NCI-H2171 treated with DMSO at 0.1 percent for 48 hours (cell line): ENCODE measurements at places on chromosomes 12 and 14.
A peak's percentile ranks its signal among the peaks of the same experiment; 100 is the strongest.

DNA sequence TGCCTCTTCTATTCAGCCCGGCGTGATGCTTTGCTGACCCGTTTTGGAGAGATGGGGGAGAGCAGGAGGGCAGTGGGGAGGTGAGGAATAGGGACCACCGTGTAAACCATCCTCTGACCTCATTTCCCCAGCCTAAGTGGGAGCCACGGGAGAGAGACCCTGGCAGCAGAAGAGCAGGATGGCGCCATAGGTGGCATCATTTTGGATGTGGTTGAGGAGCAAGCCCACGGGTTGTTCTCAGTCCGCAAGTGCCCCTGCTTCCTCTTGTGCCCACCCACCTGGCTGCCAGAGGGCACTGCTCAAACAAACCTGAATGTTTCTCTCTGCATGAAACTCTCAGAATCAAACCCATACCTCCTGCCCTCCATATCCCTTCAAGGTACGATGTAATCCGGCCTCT, 10.7 kb upstream of the UBC start:
- DNase-seq, result no peak

- peak; percentile 77 for DNase-seq
Observed at GRCh38 chr14:90774316-90774715, 41.9 kb downstream of the TTC7B start.

- DNase-seq, result peak; percentile 11
Observed at GRCh38 chr12:53949631-53950436, 4.9 kb upstream of the HOXC12 start.

GRCh38 chr12:94725375-94726168, 75.2 kb upstream of the TMCC3 start:
- no peak for DNase-seq

DNA sequence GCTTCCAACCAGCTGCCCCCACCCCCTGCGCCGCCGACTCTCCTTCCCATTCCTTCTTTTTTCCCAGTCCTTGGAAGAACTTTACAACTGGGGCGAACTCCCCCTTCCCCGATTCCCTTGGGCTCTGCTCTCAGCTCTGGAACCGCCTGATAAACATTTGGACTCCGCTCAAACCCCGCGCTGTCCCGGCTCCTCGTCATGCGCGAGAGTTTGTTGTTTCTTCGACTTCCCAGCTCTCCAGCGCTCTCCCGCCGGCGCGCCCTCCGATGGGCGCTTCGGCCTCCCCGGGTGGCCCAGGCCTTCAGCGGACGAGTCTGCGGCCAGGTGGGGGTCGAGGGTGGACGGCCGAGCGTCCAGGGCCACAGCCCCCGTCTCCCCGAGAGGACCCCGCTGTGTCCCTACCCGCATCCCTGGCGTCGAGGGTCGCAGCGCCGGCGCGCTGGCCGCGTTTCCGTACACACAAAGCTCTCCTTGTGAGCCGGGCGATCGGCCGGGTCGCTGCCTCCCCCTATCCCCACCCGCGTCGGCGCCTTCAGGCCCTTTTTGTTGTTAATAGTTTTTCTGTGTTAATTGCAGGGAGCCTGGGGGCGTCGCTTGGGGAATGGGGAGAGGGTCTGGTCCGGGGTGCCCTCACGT, 847 bp downstream of the MMP14 start:
- DNase-seq, result peak; percentile 52

DNA sequence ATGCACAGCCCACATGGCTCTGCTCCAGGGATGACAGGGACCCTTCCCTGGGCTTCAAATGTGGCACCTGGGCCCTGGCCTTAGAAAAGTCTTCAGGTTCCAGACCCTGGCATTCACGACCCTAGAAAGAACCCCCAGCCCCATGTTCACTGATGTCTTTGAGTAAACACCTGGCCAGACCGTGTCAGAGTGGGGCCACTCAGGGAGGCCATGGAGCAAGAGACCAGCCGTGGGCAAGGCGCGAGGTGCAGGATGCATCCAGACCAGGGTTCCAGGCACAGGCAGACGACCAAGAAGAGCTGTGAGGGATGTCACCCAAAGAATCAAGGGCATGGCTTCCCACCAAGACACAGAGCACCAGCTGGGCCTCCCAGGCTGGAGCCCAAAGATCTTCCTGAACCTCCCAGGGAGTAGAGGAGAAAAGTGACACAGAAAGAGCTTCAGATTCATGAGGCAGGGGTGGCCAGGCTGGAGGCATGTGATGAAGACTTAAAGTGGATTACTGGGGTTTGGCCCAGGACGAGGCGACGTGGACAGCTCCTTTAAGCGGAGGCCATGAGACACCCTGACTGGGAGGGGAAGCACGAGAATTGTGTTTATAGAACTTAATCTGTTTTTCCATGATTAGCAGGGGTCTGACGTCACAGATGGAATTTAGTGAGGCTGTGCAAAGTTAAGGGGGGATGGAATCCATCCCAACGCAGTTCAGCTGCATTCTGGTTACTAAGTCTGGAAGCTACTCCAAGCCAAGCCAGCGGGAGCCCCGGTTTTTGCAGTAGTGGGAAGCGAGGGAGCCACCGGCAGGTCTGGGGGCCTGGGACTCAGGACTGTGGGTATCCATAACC, 61.6 kb downstream of the ARL6IP4 start:
- no peak for DNase-seq

GRCh38 chr12:69896653-69897381, 71.8 kb downstream of the MYRFL start:
- no peak for DNase-seq

GRCh38 chr12:119306593-119306992, 27.9 kb upstream of the CCDC60 start:
- DNase-seq, result no peak

DNA sequence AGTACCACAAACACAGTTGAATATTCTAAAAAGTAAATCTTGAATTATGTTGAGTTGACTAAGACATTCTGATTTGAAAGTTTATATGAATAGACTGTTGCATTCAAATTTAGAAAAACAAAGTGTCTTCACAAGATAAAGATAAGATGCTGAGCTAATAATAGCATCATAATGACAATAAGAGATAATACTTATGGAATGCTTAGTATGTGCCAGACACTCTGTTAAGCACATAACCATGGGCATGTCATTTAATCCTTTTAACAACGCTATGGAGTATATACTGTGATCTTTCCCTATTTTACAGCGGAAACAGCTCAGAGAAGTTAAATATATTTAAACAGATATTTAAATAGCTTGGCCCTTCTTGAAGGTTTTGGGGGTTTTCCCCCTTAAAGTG, 163.4 kb downstream of the SRGAP1 start:
- DNase-seq, result no peak

GRCh38 chr14:39398382-39398781, 33.9 kb downstream of the FBXO33 start:
- peak; percentile 37 for DNase-seq

- no peak for DNase-seq
Observed at GRCh38 chr14:101123618-101124510, 220.3 kb upstream of the RTL1 start.

GRCh38 chr12:673849-674248, 10.6 kb upstream of the NINJ2 start:
- no peak for DNase-seq

DNA sequence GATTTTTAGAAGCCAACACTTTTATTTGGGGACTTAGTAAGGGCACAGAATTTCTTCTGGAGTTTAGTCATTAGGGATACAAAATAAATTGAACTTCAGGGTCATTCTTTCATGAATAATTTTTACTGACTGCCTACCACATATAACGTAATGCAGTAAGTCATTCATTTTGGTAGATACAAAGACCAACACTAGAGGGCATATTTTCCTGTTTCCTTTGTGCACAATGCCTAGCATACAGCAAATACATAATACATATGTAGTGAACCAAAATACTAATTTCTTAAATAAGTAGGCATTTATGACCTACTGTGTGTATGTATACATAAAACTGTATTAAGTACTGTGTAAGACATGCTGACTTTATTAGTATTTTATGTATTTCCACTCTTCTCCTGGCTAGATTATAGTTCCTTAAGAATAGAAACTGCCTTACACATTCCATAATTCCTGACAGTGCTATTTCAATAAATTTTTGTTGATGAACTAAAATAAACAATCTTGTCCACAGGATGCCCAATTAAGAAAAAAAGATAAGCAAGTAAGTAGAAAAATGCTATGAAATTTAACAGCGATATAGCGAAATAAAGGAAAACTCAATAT, 47.9 kb downstream of the PPP1R12A start:
- peak; percentile 39 for DNase-seq

GRCh38 chr12:116610971-116611541, 51.9 kb downstream of the MAP1LC3B2 start:
- DNase-seq, result no peak

- DNase-seq, result no peak
Observed at GRCh38 chr14:73820631-73821030, 31.0 kb upstream of the PTGR2 start.

GRCh38 chr12:12626471-12626870, 14.8 kb downstream of the CREBL2 start:
- DNase-seq, result no peak

- no peak for DNase-seq
Observed at GRCh38 chr12:98743362-98743953, 98.4 kb downstream of the APAF1 start.

- DNase-seq, result no peak
Observed at GRCh38 chr14:77880056-77880455, 80.1 kb downstream of the ADCK1 start.

DNA sequence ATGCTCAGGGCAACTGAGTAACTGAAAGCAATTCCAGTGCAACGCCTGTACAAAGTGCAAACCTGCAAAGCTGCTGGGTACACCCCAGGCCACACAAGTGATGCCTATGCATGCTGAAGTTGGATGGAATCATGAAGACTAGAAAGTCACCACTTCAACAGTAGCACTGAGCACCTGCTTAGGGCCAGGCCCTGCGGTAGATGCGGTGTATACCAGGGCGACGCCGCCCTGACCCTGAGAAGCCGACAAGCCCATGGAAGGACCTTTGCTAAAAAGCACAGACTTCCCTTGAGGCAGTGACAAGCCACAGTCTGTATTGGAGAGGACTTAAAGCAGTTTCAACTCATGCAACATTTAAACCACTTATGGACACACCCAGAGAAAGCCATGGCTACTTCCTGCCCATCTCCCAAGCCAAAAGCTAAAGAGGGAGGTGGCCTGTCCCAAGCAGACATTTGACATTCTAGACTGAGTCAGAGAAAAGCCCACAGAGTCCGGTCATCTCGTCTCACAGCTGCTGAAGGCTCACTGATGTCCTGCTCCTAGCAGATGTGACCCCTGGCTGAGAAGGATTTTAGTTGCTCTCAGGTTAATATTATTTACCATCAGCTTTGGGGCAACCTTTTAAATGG, 843.9 kb upstream of the TMEM132C start:
- no peak for DNase-seq

- peak; percentile 97 for DNase-seq
Observed at GRCh38 chr14:50335989-50336824, 24.1 kb downstream of the DMAC2L start.

- no peak for DNase-seq
Observed at GRCh38 chr12:91098461-91098860, 12.8 kb downstream of the LUM start.

DNA sequence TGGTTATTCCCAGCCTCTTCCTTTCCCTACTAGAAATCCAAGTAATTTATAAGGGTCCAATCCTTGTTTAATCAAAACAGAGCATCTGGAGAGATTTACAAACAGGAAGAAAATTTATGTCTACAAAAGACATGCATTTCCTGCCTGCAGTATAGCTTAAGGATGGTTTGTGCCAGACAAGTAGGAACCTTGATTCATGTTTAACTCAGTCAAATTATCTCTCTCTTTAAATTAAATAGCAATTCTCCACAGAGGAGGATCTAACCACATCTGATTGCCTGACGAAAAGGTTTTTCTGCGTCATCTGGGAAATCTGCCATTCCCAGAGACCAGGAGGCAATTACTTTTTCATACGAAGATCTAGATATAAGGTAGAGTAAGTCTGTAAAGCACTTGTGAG, 105.2 kb downstream of the ZFC3H1 start:
- DNase-seq, result no peak
